ENCODE measurements at places on chromosomes 1 and 21. TPM values are rescaled to one million over a fixed set of nuclear protein-coding genes. Genes with fewer than 3 reads are reported as not detected.

DNA sequence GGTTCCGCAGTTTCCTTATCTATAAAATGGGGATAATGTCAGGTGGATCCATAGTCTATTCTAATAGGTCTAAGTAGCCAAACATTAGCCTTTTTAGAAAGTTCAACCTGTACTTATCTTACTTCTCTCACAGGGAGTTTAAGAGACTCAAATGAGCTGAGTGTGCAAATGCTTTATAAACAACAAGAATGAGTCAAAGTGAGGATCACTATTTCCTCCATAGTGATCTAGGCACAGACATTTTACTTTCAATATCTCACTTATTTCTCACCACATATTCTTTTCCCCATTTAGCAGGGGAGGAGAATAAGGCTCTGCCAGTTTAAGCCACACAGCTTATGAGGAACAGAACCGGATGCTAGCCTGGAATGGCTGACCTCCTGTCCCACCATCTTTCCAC lies 92.1 kb upstream of the LMO4 start:
- no peak for DNase-seq

PFKFB2 gene
- 12.9 TPM for polyA plus RNA-seq

DNA sequence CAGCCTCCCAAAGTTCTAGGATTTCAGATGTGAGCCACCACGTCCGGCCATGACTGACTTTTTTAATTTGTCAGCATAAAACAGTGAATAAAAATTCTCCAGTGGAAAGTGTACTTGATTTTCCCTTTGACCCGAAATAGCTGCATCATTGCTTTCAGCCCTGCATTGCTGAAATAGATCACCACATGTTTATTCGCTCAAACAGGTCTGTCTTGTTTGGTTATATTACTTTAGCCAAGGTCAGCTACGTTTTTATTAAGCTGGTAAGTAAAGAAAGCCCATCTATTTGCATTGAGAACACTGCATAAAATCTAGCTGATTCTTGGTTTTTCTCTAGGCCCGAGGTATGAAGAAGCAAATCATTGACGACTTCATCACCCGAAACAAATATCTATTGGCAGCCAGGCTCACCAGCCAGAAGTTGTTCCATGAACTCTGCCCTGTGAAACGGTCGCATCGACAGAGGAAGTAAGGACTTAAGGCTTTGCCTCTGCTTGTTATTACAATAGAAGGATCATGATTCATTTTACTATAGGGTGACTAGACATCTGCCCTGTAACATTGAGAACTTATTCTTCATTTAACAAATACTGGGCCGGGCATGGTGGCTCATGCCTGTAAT lies 25.6 kb downstream of the AGMAT start:
- DNase-seq, result no peak

ALPL gene
- 1.2 TPM for polyA plus RNA-seq

LRRC38 gene
- polyA plus RNA-seq, result not detected

- DNase-seq, result no peak
Measured at GRCh38 chr1:47522935-47523834, 85.3 kb downstream of the FOXD2 start.

DNA sequence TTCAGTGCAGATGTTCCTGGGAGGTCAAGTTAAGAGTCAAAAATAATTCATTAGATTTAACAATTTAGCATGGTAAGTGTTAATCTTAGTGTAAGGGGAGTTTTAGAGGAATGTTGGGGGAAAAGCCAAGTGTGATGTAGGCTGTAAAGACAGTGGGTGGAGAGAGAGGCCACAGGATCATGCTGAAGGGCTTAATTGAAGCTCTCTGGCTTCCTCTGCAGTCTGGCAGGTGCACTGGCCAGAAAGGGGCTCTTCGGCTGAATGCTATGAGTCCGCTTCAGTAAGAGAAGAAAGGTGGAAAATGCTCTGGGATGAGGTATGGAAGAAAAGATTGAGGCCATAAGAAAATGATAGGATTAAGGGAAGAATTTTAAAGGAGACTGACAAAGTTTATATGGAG lies 3.0 kb downstream of the BRDT start:
- DNase-seq, result no peak

ATF3 gene
- polyA plus RNA-seq, result 5.9 TPM

DNA sequence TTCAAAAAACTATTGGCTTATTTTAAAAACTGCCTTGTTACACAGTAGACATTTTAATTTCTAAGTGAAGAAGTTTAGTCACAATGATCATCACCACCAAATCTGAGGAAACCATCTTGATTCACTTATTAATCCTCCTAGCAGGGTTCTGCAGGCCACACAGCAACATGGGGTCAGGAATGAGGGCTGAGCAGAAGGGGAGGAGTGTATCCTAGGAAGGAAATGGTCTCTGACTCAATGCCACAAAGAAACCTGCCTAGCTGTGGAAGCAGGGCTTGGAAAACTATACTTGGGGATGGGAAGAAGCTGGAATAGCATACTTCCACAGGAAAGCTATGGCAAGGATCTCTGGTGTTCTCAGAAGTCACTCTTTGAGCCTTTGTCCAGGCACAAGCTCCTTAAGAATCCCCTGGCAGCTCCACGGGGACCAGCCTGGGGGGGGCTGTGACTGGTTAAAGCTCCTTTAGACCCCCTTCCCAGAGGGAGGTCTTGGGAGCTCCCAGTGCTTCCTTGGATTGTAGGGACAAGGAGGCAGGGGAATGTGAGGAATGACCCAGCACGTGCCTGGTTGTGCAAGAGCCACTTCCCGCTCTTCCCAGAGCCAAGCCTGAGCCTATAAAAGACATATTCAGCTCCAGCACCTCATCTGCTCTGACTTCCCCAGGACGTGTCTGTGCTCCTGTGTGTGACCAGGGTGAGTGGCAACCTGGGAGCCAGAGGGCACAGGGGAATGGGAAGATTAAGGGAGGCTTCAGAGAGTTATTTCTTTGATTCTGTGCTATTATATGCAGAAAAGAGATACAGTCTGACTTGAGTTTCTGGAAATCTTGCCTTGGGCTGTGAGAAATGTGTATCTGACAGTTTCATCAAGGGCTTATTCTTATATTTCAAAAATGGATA lies at the start of gene LCE2A:
LCE2A (plus strand) TSS at position 645 of the 900 bp plus-strand sequence. CDS start 557 bp downstream, outside the sequence.
- DNase-seq, result no peak

DNA sequence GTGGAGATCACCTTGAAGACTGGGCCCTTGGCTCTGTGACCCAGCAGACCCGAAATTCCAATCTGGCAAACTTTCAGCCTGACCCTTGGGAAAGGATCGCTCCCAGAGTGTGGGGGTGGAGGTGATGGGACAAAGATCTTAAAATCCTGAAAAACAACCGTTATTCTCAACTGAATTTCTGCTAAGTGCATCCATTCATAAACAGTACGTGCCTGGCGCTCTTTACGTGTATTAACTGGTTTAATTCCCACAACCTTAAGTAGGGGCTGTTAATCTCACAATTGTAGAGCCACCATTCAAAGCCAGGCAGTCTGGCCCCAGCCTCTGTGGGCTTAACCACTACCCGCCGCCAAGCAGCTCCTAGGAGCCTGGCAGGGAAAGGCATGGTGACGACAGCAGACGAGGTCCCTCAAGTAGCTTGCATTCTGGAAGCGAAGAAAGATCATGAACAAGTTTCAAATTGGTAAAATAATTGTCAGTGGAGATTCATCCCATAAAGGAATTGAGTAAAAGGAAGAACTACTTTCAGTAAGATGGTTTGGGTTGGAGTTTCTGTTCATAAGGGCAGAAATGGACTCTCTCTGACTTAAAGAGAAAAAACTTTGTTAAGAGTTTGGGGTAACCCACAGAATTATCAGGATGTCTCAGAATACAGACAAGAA lies 11.4 kb upstream of the RGS16 start:
- DNase-seq, result no peak

GRCh38 chr1:27218736-27219135 lies 15.7 kb upstream of the WDTC1 start:
- no peak for DNase-seq

Measured in right lung (tissue), 10 donors.